ENCODE measurements at places on chromosomes 12 and 14.
A peak's percentile ranks its signal among the peaks of the same experiment; 100 is the strongest.

DNA sequence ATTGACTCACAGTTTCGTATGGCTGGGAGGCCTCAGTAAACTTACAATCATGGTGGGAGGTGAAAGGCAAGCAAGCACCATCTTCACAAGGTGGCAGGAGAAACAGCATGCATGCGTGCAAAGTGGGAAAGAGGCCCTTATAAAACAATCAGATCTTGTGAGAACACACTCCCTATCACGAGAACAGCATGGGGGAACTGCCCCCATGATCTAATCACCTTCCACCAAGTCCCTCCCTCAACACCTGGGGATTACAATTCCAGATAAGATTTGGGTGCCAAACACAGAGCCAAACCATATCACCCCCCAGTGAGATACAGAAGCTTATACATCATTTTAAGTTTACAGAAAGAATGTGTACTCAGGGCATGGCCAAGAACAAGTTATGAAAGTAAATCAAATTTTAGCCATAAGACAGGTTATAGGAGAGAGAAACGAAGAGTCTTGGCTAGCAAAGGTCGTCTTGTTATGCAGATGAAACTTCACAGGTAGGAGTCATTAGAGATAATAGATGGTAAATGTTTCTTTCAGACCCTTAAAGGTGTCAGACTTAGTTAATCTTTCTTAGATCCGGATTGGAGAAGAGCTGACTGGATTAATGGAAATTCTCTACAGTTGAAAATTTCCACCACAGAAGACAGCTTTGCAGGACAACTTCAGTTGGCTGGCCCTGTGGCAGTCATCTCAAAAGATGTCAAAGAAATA is 79.8 kb upstream of the SEL1L start:
- no peak for DNase-seq

DNA sequence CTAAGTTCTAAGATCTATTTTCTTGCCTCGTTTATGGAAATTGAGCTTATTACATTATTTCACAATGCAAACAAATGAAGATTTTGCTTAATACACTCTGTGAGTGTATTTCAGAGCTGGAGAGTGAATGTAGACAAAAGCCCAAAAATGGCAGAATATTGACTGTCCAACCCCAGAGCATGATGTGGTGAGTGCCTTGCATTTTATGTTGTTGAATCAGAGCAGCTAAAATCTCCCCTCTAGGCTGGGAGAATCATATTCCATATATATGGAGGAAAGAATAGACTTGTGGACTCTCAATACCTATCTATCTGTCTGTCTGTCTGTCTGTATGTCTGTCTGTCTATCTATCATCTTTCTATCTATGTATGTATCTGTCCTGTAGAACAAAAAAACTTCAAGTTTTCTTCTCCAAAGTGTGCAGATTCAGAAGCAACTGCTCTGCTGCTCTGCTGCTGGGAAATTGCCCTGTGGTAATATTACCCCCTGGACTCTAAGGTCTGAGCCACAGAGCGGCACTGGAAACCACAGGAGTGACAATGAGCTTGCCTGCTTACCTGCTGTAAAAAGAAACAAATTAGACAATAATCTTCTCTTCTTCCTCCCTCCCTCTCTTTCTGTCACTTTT is 209.4 kb upstream of the PRICKLE1 start:
- DNase-seq: no peak

DNA sequence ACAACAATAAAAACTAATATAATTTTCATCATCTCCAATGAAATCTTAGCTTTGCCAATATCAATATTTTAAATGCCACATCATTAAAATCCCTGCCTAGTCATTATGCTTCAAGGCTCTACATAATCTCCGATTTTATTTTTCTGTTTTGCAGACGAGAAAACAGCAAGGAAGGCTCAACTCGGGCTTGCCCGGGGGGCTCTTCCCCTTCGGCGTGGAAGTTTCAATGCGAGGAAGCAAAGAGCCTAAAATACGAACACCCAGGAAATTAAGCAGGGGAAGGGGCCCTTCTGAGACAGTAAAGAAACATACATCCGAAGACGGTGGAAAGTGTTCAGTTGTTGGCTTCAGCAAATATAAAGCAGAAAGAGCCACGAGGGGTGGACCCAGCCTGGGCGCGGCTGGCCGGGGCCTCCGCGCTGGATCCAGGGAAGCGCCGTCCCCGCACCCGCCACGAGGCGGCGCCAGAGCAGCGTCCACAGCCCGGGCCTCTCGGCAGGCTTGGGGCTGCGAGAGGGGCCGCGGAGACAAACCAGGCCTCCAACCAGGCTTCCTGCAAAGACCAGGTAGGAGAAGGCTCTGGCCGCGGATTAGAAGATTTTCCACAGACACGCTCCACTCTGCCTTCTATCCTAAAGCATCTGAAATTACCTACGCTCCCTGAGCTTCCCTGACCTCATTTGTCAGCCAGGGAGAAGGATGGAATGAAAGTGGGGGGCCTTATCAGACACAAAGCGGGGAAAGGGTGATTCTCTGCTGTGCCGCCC is 77.2 kb downstream of the SERPINA3 start:
- DNase-seq: peak; percentile 86

DNA sequence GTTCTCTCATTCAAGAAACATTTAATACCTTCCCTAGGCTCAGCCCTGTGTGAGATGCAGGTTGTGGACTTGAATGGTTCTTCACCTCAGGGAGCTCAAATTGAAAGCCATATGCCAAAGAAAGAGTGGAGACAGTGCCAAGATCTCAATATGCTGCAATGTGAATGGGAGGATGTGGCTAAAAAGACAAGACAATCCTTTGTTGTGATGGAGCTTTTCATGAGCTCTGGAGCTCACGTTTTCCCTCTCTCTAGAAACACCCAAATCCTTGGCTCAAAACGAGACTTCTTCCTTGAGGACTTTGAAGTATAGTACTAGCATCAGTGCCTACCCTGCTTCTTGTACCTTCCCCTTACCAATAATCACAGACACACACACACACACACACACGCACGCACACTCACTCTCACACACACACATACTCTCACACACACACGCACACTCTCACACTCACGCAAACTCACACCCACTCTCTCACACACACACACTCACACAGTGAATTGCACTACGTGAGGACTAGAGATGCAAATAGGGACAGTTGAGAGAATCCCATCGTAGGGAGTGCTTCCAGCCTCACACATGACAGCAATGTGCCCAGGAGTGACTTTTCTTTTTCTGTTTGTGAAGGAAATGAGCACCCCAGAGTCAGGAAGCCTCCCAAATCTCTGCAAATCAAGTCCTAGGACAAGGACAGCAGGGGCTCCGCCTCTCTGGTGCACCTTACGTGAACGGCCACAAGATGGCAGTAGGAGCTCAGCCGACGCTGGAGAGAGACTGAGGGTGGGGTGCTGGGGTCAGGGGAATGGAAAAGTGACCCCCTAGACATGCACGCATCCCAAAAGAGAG is 231.4 kb downstream of the PCNX1 start:
- DNase-seq: peak; percentile 61

GRCh38 chr14:100786576-100787219 is 39.2 kb upstream of the MEG3 start:
- no peak for DNase-seq

- DNase-seq: no peak
These were observed 10.6 kb downstream of the SPRING1 start for GRCh38 chr12:116727261-116727660.

DNA sequence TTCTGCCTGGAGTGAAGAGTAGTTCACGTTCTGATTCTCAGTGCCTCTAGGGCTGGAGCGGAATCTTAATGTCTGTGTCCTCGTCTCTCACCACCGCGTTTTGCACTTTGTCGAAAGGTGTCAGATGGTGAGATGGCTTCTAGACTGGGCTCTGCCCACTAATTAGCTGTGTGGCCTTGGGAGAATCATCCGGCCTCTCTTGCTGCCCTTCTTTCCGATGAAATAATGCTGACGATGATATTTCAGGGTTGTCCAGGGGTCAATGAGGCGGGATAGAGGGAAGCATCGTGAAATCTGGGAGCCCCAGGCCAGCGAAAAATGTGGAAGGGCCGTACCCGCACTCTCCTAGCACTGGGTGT is 811 bp upstream of the GALNT16 start:
- DNase-seq: no peak

DNA sequence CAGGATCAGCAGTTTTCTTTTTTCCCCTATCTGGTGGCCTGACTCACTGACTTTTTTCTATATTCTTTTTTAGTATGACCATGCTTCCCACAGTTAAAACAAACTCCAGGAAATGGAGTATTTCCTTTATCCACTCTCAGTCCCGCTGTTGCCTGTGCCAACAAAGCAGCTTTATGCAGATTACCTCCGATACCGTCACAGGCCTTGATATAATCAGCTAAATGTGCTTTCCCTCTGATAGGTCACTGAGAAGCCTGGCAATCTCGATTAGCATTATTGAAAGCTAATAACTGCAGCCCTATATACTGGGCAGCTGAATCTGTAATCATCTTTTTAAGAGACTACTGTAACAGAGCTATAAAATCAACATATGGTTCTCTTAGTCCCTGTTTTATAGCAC is 243.6 kb downstream of the KIF21A start:
- DNase-seq: no peak

- no peak for DNase-seq
These were observed 130.6 kb downstream of the SLC15A4 start for GRCh38 chr12:128693115-128693514.

GRCh38 chr14:66752109-66752508 is 244.2 kb downstream of the GPHN start:
- DNase-seq: no peak

- DNase-seq: peak; percentile 85
These were observed 10.9 kb downstream of the LRTM2 start for GRCh38 chr12:1830981-1831963.

DNA sequence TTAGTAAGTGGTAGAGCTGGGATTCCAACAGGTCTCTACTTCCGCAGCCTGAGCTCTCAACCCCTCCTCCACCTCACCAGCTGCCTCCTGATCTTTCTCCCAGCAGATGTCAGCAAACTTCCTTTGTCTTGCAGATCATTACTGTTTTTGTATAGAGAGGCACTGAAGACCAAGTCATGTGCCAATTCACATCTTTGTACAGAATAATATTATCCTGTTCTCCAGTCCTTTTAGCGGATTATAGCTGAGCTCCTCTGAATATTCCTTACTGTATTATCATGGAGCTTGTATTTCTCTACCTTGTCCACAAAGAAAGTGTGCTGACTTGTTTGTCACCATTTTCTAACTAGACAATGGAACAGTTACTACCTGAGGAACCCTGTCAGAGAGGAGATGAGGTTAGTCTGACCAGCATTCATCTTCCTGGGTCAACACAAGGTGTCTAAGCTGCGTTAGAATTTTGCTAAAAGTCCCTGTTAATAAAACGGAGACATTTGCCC is 142.3 kb upstream of the ARHGAP5 start:
- DNase-seq: peak; percentile 60

DNA sequence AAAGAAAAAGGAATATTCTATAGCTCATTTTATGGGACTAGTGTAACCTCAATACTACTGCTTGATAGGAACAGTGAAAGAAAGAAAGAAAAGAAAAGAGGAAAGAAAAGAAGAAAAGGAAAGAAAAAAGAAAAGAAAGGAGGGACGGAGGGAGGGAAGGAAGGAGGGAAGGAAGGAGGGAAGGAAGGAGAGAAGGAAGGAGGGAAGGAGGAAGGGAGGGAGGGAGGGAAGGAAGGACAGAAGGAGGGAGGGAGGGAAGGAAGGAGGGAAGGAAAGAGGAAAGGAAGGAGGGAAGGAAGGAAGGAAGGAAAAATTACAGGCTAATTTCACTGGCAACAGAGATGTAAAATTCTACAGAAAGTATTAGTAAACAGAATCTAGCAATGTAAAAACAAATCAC is 215.5 kb downstream of the ITPR2 start:
- no peak for DNase-seq

GRCh38 chr12:106962286-106962685 is 6.6 kb downstream of the TMEM263 start:
- no peak for DNase-seq

GRCh38 chr12:103676893-103677292 is 89.8 kb downstream of the STAB2 start:
- DNase-seq: no peak

DNA sequence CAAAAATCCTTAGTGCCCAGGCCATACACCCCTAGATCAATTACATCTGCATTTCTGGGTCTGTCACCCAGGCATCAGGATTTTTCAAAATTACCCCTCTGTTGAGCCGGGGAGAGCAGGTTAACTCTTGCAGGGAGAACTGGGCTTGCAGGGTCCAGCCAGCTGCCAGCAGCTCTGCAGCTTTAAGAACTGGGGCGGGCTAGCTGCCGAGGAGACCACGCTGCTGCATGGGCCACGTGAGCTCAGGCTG is at the start of gene DGLUCY:
DGLUCY (plus strand) TSS at position 245 of the 250 bp plus-strand sequence. CDS start 46,222 bp downstream, outside the sequence.
- peak; percentile 91 for DNase-seq

DNA sequence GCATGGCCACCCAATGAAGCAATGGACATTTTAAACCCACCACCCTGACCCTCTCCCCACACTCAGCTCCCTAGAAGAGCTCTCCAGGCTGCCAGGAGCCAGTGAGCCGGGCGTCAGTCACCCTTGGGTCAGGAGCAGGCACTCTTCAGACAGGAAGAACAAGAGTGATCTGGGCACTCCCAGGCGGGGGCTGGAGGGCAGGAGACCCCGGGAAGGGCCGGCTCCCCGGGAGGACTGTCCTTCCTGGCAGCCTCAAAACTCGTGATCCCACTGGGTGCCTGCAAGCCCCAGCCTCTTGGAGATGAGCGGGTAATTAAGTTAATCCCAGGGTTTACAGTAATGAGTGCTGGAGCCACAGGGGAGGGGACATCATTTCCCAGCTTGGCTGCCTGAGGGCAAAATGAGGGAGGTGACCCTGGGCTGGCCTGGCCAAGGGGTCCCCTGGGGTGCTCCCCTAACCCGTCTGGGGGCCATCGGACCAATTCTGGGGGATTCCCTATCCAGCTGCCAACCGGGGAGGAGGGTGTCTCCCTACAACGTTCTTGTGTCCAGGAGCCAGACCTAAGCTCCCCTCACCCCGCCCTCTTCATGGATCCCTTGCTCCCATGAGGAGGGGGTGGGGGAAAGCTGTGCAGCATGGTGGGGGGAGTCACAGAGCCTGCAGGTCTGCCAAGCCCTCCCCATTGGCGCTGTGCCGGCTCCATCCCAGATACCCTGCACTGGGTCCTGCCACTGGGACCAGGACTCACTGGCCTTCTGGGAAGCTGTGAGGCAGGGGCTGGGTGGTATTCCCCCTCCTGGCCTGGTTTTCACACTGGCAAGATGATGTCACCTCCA is 59.2 kb downstream of the CCNK start:
- DNase-seq: no peak

All from femur (tissue), 1 donor.